AML-193 (cell line): ENCODE measurements at places on chromosomes 2 and 18.

DNA sequence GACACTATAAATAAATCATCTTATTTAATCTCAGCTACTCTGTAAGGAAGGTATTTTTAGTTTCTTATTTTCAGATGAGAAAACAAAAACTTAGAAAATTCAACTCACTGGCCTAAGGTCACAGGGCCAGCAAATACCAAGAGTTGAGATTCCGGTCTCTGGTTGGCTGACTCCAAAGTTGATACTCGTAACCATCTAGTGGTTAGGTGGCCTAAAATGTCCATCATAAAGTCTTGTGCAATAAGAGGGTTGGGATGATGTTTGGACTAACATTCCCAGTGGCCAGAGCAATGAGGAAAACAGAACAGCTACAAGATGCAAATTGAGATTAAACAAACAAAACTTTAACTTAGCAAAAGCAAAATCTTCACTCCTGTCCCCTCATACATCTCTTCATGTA, 360.3 kb downstream of the FIGN start:
- no peak for DNase-seq

DNA sequence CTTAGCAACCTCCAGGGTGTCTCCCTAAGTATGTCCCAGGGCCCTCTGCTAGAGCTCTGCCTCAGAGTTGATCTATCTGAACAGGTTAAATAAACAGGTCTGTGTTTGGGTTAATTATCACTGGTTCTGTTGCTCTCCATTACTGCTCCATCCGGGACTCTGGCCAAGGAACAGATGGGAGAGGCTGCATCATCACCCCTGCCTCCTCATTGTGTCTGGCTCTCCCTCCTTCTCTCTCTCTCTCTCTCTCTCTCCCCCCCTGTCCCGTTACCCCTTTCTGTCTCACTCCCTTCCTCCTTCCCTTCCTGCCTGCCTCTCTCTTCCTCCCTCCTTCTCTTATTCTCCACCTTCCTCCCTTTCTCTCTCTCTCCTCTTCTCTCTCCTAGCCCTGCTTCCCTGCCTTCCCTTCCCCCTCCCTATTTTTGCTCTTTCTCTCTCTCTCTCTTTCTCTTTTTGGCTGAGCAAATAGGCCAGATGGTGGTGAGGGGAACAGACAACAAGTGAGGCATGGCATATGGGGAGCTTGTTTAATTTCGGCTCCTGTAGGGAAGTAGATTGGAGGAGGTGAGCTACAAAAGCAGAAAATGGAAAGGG, 62.1 kb downstream of the SETBP1 start:
- DNase-seq = no peak

GRCh38 chr2:25190536-25190935, 22.2 kb upstream of the POMC start:
- DNase-seq = no peak

DNA sequence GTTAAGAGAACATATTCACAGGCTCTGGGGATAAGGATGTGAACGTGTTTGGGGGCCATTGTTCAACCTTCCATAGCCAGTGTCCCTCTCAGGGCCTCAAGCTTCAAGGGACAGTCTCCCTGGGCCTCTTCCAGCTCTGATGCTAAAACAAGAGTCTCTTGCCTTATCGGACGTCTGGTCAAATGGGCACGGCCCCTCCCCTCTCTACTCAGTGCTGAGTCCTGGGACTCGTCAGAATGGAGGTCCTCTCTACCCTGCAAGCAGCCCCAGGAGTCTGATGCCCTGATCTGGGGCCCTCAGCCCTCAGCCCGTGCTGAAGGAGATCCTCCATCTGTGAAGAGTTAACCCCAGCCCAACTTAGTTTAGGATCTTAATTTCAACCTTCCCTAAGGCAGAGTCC, 198.2 kb downstream of the ZFP36L2 start:
- no peak for DNase-seq
